KG1 (cell line): ENCODE measurements at places on chromosomes 1 and 21.

DNA sequence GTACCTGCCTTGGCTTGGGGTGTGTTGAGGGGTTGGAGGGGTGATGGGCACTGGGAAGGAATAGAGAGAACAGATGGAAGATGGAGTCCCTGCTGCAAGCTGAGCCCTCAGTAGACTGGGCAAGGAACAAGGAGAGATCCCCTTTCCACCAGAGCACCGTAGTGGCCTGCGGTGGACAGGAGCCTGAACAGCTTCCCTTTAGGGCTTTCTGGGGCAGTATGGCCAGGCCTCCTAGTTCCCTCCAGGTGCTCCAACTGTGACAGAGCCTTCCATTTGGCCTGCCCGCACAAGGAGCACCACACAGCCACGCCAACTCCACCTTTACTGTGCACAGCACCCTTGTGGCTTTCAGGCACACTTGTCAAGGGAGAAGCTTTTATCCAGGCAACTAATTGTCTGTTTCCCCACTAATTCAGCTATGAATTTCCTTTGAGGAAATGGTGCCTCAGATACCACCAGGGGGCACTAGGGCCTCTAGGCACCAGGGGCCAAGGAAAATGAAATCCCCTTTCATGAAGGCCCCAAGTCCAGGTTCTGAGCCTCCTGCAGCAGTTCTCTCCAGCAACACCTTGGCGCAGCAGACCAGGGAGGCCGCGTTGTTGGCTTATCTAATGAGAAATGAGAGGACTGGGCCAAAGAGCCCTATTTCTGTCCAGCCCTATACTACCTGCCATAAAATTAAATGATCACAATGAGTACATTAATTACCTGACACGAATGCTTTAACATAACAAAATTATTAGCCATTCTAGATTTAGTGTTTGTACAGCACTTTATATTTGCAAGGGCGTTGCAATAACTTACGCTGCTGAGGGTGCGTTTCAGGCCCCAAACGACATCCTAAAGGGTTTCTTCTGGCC lies 23.1 kb upstream of the ERI3 start:
- DNase-seq: peak; percentile 12

GRCh38 chr1:181632492-181632891 lies 149.2 kb downstream of the CACNA1E start:
- DNase-seq: no peak

DNA sequence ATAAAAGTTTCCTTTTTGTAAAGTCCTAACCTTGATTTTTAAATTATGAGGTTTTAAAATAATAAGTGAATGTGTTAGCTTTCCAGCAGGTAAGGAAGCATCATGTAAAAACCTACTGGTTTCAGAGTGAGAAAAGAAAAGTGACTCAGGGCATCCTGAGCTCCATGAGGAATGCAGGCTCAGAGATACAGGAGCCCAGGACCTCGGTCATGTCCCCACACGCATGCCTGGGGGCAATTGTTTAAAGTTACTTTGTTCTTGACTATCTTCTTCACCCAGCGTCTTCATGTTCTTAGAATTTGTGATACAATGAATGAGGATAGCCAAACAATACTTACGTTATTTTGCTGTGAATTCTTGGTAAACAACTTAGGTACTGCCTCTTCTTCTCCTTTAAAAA lies 117.4 kb upstream of the PLPPR5 start:
- DNase-seq: no peak

DNA sequence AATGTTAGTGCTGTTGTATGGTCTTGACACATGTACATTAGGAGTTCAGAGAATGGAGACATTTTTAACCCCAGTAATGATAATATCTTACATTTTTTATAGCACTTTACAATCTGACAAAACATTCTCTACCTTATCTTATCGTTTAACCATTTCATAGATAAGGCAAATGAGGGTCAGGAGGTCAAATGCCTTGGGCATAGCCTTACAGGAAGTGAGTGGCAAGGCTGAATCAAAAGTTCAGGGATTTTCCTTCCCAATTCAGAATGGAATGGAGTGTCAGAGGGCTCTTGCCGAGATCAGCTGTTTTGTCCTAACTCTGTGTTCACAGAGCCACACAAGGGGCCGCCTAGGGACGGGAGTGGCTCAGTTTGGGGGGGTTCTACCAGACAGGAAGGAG lies 57.6 kb upstream of the AK4 start:
- no peak for DNase-seq

DNA sequence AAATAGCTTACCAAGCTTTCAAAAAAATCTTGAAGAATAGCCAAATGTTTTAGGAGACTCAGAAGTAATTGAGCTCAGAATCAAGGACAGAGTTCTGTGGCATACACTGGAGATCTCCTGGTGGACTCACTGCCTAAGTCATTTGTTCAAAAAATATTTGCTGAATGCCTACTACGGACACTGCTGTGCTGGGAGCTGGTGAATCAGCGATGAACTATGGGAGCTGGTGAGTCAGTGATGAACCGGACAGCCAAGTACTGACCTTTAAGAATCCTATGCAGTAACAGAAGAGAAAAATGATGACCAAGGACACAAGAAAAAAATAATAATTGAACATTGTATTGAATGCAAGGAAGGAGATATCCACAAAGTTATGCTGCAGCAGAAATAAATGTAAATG lies 717.9 kb upstream of the CXADR start:
- no peak for DNase-seq

- DNase-seq: no peak
Measured at GRCh38 chr1:14137411-14138134, 437.6 kb downstream of the PRDM2 start.

DNA sequence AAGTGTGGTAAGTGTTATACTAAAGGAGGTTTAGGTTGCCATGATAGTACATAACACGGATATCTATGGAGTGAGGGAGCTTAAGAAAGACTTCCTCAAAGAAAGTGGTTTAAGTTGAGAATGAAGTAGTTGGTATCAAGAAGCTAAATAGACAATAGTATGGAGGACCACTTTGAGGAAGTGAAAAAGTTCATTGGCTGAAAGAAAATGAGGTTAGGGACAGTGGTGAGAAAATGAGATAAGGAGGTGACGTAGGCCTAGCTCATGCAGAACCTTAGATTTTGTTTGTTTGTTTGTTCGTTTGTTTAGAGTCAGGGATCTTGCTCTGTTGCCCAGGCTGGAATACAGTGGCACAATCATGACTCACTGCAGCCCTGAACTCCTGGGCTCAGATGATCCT lies 72.2 kb upstream of the PPIH start:
- DNase-seq: no peak

- no peak for DNase-seq
Measured at GRCh38 chr1:227127891-227128290, 187.8 kb downstream of the COQ8A start.

GRCh38 chr1:45883658-45884057 lies 80.2 kb downstream of the MAST2 start:
- no peak for DNase-seq

- DNase-seq: no peak
Measured at GRCh38 chr21:29124645-29125044, 5.8 kb upstream of the MAP3K7CL start.

GRCh38 chr1:53196017-53196484 lies 573 bp upstream of the CPT2 start:
- peak; percentile 72 for DNase-seq

DNA sequence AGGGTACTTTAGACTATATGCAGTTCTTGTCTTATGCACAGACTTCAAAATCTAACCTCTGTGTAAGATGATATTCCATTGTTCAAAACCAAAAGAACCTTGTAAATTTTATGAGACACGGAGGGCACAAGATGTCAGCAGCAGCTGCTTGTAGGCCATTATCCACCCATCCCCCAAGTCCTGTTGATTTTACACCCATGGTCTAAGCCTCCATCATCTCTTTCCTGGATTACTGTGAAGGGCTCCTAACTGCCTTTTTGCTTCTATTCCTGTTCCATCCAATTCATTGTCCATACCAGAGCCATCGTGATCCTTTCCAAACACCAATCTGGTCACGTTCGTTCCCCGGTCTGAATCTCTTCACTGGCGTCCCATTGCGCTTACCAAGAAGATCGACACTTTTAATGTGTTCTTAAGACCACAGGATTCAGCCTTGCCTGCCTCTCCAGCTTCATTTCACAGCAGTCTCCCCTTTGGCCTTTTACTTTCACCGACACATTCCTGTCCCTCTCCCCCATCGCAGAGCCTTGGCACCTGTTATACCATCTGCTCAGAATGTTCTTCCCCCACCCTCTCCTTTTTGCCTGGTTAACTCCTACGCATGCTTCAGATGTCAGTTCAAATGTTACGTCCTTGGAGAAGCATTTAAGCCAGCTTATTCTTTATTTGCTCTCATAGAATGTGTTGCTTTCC lies 107.3 kb upstream of the POU3F1 start:
- no peak for DNase-seq

GRCh38 chr21:35606578-35606977 lies 453.7 kb downstream of the SETD4 start:
- no peak for DNase-seq

GRCh38 chr1:26372039-26372438 lies 511 bp downstream of the ZNF683 start:
- no peak for DNase-seq

GRCh38 chr21:15051644-15052458 lies 12.9 kb downstream of the NRIP1 start:
- no peak for DNase-seq

GRCh38 chr1:58997060-58997411 lies 213.2 kb upstream of the JUN start:
- no peak for DNase-seq

- no peak for DNase-seq
Measured at GRCh38 chr1:15197591-15198447, 44.3 kb downstream of the TMEM51 start.

DNA sequence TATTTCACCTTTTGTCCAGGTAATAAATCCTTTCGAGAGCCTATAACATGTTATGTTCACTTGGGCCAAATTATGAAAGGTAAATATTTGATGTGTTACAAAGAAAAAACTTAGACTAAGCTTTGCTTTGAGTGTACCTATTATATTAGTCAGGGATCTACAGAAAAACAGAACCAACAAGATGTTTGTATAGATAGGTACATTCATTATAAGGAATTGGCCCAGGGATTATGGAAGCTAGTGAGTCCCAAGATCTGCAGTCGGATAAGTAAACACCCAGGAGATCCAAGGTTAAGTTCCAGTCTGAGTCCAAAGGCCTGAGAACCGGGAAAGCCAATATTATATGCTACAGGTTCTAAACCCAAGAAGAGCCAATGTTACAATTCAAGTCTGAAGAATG lies 234.5 kb downstream of the NRIP1 start:
- no peak for DNase-seq

DNA sequence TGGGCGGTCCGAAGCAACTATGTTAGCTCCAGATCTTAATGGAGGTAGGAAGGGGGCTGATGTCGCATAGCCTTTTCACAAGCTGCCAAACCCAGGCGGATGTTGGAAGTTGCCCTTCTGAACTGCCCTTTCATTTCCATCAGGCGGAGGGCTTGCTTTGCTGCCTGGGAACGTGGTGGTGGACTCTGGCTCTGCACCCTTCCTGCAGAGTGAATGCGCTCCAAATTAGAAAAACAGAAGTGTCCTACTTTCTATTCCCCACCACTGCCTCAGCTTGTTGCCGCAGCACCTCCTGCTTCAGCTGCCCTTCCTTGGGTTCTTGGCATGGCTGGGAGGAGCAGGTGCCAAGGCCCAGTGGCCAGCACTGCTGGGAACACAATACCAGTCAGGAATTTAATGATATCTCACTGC lies 60.6 kb downstream of the AK4 start:
- DNase-seq: no peak

DNA sequence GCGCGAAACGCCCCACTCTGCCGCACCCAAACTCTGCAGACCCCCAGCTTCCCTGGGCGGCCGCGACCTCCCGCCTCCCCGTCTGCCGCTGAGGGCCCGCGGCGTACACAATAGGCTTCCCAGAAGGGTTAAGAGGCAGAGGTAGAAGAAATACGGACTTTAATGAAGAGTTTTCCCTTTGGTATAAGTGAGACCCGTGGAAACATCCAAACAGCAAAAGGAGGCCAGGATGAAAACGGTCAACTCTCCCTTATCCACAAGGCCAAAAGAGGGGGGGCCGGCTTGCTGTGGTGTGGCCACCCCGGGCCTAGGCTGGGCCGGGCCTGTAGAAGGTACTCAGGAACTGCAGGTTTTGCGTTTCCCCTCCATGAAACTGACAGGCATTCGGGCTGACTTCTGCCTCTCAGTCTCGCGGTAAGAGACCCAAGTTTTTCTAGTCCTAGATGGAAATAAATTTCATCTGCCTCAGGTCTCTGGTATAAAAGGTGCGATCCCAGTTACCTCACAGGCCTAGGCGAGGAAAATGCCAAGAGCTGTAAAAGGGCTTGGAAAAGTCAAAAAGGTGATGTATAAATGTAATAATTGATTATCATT lies 671 bp upstream of the PYGO2 start:
- DNase-seq: no peak

GRCh38 chr21:26080211-26080610 lies 90.4 kb downstream of the APP start:
- DNase-seq: no peak

- no peak for DNase-seq
Measured at GRCh38 chr1:226946285-226946684, 6.2 kb downstream of the COQ8A start.

DNA sequence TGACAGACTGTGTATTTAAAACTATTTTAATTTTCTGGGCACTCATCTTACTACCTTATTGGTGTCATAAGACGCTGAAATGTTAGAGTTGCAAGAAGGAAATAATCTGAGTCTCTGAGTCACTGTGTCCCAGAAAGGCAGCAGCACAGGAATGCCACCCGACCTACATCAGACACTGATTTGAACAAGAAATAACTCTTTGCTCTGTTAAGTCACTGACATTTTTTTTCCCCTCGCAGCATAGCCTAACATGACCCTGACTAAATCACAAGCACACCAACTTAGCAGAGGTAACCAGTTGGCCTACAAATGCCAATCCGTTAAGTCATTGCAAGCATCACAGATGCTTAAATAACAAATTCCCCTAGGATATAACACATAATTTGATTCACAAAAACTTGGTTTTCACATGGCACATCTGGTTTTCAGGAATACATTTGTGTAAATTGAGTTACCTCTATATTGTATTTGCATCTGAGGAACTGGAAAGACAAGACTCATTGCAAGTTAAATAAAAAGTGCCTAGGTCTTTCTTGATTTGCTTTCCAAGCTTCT lies 349.1 kb downstream of the SEC16B start:
- DNase-seq: no peak

GRCh38 chr21:21019681-21020080 lies 21.5 kb downstream of the NCAM2 start:
- DNase-seq: no peak

DNA sequence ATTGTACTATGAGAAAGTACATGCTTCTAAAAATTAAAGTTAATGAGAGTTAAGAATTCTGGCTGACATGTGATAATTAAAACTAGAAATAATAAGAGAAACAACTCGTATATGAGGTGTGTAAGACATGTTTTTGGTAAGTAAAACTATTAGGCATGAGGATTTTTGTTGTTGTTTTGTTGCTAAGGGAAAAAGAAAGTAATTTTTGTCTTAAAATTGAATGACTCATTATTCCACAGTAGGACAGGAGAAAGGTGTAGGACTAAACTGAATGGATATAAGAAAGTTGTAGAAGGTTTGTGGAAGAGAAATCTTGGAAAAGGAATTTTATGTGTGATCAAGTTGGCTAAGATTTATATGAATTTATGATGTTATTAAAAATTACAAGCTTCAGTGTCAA lies 54.8 kb downstream of the TBX19 start:
- no peak for DNase-seq
